ENCODE measurements at places on chromosomes 4 and X.

DNA sequence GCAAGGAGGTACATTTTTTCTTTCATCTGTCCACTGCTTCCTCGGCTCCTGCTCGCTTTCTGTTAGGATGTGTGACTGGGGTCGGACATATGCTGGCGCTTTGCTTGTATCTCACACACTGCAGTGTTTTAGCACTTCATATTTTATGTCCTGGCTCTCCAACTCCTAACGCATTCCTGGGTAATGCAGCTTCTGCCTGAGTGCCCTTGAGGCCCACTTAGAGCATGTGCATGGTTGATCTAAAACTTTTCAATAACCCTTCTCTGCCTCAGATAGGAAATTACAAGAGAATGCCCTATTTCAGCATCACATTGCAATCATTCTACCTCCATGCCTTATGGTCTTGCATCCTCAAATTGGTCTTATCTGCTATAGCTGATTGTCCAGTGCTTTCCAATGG lies 65.3 kb downstream of the NEIL3 start:
- no peak for DNase-seq

DNA sequence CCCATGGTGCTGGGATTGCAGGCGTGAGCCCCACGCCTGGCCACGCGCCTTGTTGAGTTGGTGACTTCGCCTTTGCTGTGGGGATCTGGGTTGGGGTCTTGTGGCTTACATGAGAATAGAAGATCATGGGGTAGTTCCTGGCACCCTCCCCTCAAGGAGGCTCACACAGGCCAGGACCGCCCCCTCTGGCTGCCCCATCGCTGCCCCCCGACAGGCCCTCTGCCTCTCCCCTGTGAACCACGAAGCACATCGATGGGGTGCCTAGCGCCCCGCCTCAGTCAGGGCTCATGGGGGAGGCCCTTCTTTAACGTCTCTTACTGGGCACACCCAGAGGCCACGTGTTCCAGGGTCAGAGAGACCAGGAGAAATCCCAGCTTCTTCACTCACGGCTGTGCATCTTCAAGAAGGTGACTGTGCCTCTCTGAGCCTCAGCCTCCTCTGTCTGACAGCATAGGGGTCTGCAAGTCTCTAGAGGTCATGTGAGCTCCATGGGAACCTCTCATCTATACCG lies 23.6 kb upstream of the SPON2 start:
- DNase-seq = no peak

DNA sequence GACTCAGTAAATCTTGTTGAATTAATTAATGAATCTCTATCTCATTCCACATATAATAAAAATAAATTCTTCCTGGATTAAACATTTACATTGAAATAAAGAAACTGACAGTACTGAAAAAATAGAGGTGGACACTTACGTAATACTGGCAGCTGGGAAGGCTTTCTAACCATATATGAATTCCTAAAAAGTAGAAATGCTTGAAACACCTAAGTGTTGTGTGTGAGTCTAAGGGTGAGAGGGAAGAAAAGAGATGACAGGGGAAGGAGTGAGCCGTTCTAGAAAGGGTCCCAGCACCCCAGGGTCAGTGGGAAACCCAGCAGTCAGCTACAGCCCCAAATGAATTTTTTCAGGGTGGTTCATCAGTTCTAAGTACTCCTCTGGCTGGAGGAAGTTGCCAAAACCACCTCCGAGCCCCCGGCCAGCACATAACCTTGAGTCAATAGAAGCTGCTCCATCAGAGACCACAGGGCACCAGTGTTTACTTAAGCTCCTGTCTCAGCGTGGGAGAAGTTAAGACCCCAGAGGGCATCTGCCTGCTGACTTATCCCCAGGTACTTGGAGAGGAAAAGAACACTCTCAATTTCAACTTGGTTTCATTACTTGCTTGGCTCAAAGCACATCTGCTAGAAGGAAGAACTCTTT lies 18.3 kb downstream of the GAB3 start:
- DNase-seq = no peak

GRCh38 chr4:128572778-128573241 lies 236.7 kb upstream of the JADE1 start:
- DNase-seq = no peak

DNA sequence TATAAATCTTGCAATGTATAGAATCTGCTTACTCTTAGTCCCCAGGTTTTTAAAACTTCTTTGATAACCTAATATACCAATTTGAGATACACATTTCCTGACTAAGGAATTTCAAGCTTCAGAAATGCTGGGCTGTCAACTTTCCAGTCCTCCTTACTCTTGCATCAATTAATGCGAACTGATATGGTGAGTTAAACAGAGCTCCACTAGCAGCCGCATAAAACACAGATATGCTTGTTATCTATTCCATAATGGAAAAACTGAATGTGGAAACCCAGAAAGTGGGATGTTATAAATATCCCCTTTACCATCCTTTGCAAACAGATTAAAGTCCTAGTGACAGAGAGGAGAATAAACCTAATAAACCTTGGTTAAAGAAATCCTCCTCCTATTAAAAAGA lies 1913.7 kb downstream of the STIM2 start:
- DNase-seq = no peak

GRCh38 chrX:46864606-46865005 lies 27.8 kb downstream of the RP2 start:
- peak; percentile 7 for DNase-seq

GRCh38 chr4:87108142-87108546 lies 112.3 kb downstream of the KLHL8 start:
- DNase-seq = peak; percentile 81

DNA sequence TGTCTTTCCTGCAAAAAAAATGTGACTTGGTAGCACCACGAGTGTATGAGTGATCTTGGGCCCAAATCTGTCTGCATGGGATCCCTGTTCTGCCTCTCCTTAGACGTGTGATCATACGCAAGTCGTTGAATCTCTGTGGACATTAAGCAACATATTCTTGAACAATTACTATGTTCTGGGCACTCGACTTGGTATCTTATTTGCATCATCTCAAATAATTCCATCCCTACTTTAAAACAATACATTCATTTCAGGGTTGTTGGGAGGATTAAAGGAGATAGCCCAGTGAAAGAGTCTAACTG lies 145.4 kb upstream of the CPEB2 start:
- DNase-seq = no peak

GRCh38 chrX:63439580-63439979 lies 88.4 kb upstream of the SPIN4 start:
- no peak for DNase-seq

DNA sequence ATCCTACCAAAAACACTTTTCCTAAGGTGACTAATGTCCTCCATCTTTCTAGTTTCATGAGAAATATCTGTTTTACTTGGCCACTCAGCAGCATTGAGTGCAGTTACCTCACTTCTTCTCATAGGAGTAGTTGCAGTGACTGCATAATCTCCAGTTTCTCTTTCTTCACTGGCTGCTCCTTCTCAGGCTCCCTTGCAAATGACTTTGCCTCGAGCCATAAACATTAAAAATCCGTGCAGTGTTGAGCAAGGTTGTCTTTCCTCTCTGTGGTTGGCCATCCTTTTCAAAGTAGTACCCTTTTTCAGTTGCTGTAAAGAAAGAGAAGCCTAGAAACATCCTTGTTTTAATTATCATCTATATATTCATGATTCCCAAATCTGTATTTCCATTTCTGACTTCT lies 10.2 kb upstream of the PRKG2 start:
- DNase-seq = no peak

DNA sequence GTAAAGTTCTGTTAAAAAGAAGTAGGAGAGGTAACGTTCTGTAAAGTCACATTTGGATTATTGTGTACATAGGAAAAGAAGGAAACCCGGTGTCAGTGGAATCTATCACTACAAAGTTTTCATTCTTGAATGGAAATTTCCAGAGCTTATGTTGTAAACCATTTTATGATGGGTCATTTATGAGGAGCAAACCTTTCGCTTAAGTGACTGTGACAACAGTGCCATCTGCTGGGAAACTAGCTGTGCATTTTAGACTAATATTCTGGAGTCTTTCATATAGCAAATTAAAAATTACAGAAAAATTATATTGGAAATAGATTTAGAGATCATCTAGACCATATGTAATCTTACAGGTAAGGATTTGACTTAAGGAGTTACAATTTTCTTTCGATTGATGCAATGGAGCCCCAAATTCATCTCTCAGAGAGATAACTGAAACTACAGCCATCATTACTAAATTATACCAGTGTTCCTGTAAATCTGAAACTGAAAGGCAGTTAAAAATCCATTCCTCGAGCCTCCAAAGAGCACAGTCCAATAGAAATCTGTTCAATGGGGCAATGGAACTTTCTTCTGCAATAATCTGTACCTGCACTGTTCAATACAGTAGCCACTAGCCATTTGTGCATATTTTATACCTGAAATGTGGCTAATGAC lies 26.9 kb downstream of the ASB9 start:
- DNase-seq = peak; percentile 54

DNA sequence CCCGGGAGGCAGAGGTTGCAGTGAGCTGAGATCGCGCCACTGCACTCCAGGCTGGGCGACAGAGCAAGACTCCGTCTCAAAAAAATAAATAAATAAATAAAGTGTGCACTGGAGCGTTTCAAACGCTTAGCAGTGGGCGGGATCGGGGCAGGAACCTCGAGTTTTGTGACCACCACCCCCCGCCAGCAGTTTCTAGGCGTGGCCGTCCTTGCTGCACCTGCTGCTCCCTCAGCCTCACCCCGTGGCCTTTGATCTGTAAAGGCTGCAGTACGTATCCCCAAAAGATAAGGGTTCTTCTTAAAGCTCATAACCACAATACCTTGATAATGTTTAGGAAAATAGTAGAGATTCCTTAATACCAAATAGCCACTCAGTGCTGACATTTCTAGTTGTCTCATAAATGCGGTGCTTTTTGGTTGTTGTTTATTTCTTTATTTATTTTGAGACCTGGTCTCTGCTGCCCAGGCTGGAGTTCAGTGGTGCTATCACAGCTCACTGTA lies 33.2 kb downstream of the PCGF3 start:
- DNase-seq = no peak

DNA sequence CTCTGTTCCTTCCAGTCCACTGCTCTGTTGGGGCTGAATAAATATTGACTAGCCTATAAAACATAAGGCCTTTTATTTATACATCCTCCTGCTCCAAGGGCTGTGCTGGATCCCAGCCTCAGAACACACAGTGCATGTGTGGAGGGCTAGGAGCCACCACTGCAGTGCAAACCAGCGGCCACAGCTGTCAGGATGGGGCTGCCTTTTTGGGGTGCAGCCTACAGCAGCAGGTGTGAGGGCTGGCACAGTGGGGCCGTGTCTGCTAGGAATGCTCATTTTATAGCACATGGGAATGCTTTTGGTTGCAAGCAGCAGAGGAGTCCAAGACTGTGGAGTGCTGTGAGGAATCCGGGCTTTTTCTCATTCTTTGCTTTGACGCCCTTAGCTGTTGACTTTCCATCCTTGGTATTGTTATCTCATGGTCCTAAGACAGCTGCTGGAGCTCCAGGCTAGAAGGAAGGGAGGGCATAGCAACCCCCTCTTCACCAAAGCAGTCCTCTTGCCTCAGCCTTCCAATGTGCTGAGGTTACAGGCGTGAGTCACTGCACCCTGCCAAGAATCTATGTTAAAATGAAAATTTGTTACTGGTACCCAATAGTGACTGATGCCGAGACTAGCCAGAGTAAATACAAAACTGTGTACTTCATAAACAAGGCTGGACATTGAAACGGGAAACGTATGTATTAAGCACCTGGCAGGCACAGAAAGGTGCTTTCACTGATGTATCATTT lies 334.3 kb upstream of the GATB start:
- DNase-seq = peak; percentile 26

DNA sequence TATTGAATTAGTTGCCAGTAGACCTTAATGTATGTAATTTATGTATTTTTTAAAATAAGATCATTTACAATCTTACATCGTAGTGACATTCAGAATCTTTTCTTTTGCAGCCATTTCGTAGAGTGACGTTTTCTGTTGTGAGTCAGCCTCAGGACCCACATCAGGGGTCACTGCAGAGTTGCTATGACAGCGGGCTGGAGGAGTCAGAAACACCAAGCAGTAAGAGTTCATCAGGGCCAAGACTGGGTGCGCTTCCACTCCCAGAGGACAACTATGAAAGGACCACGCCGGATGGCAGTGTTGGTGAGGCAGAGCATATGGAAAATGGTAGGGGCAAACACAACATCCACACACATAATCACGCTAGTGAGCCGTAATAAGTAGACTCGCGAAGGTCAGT lies 199.9 kb downstream of the PCDH7 start:
- no peak for DNase-seq

DNA sequence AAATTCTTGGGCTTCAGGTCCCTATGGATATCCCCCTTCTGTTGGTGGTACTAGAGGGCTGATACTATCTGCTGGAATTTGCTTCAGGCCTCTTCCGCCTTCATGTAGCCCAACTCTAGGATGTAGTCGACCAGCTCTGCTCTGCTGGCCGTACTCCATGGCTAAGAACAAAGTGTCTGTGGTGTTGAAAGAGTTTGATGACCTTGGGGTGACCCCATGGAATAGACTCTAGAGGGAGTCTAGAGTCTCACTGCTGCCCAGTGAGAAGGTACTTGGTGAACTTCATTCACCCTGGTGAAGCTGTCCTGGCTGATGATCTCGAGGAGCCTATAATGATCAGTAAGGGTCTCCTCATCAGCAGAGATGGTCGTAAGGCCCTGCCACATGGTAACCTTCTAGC lies 11.7 kb downstream of the SOWAHB start:
- no peak for DNase-seq

GRCh38 chrX:115898382-115899001 lies 272.1 kb upstream of the AGTR2 start:
- no peak for DNase-seq

DNA sequence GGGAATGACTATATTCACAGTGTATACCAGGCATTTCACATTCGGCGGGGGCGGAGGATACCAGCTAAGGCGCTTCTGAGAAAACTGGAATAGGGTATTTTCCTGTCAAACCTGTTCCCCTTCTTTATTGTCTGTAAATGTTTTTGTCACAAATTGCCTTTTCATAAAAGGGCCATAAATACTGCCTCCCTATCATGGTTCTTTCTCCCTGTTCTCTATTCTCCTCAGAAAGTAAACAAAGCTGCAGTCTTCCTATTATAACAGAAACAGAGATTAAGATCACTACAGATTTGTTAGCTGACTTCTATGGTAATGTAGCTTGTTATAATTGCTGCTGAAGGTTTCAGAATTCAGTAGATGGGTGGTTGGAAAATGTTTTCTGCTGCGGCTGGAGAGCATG lies 32.2 kb downstream of the MID2 start:
- no peak for DNase-seq

GRCh38 chr4:161929956-161930355 lies 233.8 kb downstream of the FSTL5 start:
- no peak for DNase-seq

DNA sequence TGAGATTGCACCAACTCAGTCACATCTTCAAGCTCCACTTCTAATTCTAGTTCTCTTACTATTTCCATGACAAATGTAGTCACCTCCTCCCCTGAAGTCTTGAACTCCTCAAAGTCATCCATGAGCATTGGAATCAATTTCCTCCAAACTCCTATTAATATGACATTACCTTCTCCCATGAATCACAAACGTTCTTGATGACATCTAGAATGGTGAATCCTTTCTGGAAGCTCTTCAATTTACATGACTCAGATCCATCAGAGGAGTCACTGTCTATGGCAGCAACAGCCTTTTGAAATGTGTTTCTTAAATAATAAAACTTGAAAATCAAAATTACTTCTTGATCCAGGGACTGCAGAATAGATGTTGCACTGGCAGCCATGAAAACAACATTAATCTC lies 34.5 kb downstream of the GALNTL6 start:
- DNase-seq = no peak

GRCh38 chrX:103630171-103630511 lies 1.4 kb downstream of the TCEAL1 start:
- DNase-seq = no peak

Measured in GM03348 (cell line).